AG08396 (cell line): ENCODE measurements at places on chromosomes 1 and 21.

GRCh38 chr21:38196036-38196435 lies 60.8 kb upstream of the KCNJ15 start:
- no peak for DNase-seq

DNA sequence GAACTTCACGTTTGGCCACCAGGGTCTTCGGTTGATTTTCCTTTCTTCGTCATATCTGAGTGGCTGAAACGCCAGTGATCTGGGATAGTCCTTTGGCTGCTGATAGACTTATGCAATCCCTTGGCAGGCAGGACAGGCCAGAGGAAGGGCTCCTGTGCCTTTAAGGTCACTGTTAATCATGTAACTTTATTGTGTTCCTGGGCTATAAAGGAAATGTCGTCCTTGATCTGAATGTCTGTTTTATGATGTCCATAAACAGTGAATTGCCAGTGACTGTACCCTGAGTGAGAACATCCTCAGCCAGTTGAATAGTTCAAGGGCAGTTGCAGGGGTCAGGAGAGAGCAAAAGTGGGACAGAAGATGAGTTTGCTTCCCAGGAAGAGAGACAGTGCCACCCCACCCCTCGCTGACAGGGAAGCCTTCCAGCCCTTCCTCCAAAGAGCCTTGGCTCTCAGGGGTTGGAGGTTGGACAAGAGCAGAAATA lies 68.0 kb downstream of the PDE9A start:
- DNase-seq: no peak

DNA sequence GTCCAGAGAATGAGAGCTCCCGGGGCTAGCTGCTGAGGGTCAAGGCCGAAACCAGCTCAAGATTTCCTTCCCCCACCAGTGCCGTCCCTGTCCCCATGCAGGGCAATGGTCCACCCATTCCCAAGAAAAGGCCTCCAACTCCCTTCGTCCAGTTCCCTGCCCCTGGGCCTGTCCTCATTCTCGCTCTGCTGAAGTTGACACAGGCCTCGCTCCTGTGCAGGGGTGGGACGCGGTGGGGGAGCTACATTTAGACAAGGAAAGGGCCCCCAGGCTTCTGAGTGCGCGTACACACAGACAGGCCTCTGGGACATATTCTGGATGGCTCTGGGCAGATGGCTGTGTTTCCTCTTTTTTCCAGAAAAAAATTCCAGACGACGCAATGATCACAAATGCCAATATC lies 188.3 kb downstream of the ETS2 start:
- DNase-seq: no peak

GRCh38 chr1:3608154-3608553 lies 3.2 kb downstream of the MEGF6 start:
- DNase-seq: no peak

DNA sequence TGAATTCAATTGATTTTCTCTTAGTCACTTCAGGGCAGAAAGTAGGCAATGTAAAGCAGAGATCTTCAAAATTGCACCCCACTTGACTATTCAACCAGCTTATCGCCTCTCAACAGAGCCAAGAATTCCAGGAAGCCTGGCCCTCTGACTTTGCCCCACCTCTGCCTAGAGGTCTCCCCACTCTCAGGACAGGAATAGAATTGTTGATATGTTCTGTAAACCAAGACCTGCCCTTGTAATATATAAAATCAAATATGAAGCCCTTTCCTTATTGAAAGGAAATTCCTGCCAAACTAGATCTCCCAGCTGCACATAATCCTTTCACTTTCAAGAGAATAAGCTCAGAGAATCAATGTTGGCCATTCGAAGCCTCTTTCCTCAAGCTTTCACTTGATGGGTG lies 116.1 kb upstream of the DPT start:
- DNase-seq: no peak

DNA sequence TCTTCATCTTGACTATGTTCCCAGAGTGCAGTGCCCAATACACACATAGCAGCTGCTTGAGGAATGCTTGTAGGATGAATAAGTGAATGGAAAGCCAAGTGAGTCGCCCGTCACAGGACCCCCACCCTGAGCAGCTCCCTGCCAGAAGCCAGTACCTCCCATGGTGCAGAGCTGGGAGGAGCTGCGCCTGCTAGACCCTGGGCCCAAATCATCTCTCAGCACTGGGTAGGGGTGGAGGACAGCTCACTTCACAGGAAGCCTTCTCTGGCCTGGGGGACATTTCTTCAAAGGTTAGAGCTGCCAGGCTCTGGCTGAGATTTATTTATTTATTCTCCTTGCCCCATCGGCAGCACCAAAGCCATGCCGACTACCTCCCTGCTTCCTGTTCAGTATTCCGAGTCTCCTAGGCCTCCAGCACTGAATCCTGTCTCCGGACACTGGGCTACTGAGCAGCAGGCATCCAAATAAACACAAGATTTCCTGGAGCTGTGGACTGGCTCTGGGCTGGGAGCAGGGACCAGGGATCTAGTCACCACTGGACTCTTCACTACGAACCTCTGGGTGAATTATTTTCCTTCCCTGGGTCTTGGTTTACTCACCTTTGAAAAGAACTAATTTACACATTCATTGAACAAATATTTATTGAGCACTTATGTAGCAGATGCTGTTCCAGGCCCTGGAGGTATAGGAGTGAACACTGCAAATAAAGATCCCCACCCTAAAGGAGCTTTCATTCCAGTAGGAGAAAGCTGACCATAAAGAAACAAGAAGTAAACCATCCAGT lies 187.7 kb downstream of the TRABD2B start:
- no peak for DNase-seq

GRCh38 chr1:238302646-238303045 lies 411.9 kb upstream of the ZP4 start:
- DNase-seq: no peak

GRCh38 chr21:24197132-24197643 lies 1410.1 kb downstream of the MRPL39 start:
- DNase-seq: no peak

DNA sequence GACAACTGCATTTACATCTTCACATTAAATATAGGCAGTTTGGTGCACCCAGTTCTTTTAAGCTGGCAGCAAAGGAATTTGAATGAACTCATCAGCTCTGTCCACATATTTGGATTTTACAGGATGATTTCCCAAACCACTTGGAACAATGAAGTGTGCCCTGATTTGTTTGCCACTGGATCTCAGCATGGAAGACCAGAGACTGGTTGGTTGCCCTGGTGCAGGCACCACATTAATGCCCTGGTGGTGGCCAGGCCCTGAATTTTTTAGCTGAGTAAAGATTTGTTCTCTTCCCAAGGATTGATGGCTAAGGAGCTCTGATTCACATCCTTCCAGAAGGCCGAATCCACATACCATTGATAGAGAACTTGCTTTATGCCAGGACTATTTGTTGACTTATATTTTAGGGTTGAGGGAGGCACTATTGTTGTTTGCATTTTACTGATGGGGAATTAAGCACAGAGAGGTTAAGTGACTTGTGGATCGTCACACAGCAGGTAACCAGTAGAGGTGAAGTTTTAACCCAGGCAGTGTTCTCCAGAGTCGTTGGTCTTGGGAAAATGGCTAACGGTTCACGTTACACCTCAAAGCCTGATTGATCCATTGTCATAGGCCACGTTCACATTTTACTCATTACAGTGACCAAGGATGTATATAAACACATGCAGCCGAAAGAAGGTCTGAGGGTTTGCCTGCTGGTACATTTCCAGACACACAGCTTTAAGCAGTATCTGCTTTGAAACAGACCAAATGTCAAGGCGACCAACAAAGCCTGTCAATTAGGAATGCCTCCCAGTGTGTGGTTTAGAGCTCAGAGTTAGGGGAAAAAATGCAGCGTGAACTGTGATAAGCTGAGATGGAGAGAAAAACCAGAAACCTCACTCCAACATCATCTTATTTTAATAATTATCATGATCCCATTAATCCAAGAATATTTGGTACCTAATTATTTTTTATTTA lies 50.7 kb downstream of the KAZN start:
- DNase-seq: no peak

GRCh38 chr1:54567961-54568360 lies 19.9 kb downstream of the ACOT11 start:
- no peak for DNase-seq

DNA sequence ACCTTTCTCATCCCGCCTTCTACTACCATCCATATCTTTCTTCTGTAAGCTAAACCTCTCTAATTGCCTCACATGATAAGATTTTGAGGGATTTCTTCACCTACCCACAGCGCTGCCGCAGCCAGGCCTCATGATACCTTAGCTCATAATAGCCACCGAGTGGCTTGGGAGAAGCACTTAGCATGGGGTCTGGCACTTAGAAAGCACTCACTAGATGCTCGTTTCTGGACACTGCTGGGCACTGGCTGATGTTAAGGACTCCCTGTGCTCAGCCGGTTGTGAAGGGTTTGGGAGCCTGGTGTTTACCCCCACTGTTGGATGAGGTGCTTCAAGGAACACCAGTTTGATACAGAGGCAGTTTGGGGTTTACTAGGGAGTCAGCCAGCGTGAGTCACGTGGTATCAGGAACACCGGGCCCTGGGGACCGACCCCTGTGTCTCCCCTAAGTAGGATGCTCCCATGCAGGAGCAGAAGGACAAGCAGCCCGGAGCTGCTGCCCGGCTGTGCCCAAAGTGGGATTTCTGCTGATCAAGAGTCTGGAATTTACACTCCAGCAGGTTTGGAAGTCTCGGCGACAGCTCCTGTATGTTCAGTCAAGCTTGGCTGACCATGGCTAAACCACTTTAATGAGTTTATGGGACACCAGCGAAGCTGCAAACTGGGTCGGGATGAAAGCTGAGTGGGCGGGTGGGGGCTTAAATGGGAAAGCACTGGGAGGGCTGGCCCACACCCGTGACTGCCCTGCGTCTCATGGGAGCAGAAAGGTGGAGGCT lies 63.3 kb downstream of the GALNT2 start:
- DNase-seq: no peak

GRCh38 chr21:37862536-37862935 lies 53.7 kb downstream of the KCNJ6 start:
- DNase-seq: peak; percentile 66

DNA sequence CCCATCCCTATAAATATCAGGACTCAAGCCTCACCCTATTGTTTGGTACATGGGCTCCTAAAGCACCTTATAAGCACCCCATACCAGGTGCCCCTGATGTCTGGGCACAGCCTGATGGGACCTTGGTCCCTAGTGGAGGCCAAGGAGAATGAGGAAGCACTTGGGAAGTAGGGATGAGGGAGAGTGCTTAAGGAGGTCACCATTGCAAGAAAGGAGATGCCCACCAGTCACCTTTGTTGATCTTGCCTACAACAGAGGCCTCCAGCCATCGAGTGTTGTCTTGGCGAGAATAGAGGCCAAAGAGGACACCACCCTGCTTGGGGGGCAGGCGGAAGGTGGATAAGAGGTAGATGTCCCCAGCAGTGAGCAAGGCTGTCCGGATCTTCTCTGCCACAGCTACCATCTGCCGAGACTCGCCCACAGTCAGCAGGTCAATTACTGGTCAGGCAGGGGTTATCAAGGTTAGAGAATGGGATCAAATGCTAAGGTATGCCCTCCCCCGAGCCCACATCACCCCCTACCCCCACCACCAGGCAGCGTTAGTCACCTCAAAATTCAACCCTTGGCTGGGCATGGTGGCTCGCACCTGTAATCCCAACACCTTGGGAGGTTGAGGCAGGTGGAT lies 1.6 kb downstream of the THBS3 start:
- no peak for DNase-seq

DNA sequence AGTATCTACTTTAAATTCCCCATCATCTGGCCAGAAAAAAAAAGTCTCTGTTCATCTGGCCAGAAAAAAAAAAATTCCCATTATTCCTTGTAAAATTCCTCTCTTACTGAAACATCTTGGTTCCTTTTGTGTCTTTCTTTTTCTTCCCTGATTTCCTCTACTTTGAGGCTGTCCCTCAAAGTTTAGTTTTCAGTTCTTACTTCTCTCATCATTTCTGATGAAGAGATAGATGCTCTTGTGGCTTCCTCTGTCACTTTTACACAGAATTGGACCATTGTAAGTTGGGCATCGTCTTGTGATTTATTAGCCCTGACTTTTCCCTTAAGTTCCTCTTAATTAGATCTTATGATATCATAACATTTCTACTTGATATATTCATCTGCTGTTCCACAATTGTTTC lies 6.5 kb downstream of the SOAT1 start:
- DNase-seq: no peak

- DNase-seq: no peak
These were observed 56.7 kb downstream of the H3-3A start for GRCh38 chr1:226119169-226119568.

GRCh38 chr1:190320952-190321351 lies 156.7 kb downstream of the BRINP3 start:
- DNase-seq: peak; percentile 5

DNA sequence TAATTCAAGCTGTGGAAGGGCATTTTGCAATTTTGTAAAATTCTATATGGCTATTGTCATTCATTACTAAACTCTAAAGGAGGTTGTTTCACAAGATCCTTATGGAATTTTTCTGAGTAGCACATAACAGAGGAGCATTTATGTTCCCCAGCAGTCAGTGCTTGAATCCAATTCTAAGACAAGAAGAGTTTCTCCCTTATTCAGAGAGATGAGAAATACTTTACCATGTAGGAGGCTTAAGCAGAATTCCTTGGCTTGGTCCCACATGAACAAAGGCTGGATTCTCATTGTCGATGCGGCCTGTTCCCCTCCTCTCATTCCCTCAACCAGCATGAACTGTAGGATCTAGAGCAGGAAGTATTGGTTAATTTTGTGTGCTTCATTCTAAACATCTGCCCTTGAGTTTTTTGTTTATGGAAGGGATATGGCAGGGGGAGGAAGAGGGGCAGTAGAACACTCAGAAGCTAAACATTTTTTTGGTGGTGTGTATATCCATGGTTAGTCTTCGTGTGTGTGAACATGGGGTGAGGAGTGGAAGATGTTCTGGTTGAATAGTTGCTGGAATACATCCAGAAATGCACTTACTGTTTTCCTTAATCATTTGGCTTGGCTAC lies 74.3 kb downstream of the LAMC1 start:
- DNase-seq: peak; percentile 27

DNA sequence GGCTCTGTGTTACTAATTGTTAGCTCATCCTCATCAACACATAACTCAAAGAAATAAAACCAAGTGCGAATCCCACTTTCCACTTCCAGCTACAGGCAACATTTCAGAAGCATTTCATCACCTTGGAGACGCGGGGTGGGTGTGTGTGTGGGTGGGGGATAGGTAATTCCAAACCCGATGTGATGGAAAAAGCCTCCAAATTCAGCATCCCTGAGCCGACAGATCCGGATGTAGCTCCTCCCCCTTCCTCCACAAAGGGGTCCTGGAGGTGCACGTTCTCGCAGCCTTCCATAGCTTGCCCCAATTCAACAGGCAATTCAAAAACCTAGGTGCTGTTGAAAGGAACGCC lies 486 bp downstream of the HSPA13 start:
- peak; percentile 21 for DNase-seq
